ENCODE measurements at places on chromosomes 13 and 19.

- no peak for DNase-seq
Measured at GRCh38 chr13:114066956-114067355, 65.5 kb downstream of the RASA3 start.

GRCh38 chr13:31853643-31854326, 114.5 kb downstream of the RXFP2 start:
- DNase-seq, result no peak

DNA sequence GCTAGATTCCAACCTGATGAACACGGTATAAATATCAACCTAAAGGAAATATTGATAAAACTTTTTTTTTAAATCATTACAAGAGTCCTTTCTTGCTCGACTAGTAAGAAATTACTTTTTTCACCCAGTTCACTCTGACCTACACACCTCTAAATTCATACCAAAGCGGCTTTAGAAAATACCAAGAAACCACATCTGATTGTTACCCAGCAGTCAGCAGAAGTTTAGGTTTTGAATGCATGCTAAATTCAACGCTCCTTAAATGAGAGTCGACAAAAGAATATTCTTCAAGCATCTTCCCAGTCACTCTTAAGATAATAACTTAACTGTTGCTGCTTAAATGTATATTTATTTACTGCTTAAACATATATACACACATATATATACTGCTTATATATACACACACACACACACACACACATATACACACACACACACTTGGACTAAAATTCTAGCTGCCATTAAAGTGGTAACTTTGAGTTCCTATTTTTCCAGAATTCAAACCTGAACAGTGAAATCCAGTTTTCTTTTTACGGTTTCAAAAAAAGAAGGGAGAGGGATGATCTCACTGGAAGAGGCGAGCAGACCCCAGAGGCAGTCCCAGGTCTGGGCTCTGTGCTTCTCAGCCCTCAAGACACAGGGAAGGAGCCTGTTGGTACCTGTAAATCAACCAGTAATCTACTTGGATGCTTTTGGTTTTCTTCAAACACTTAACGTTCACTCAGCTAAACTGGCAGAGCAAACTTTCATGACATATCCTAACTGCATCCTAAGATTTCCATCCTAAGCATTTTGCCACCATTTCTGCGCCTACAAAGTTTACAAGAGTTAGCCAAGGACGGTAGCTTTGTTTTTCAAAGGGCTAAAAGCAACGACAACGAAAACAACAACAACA, 1.7 kb downstream of the STK24 start:
- peak; percentile 68 for DNase-seq

- no peak for DNase-seq
Measured at GRCh38 chr13:45195421-45195820, 5.4 kb downstream of the KCTD4 start.

GRCh38 chr19:16849168-16849567, 20.0 kb downstream of the SIN3B start:
- no peak for DNase-seq

GRCh38 chr13:49303533-49304252, 56.0 kb downstream of the CDADC1 start:
- DNase-seq, result no peak

- DNase-seq, result peak; percentile 98
Measured at GRCh38 chr19:18152817-18153555, at the start of gene PIK3R2. TSS of gene PIK3R2 (plus strand) at chr19:18153163. CDS start at chr19:18155880, 2,717 bp downstream.
